NK-92 treated with Interleukin-12 subunit alpha and Interleukin-12 subunit beta, amount 100 ng/mL, for 24 hours (cell line): ENCODE measurements at places on chromosomes 11 and 22.

- no peak for DNase-seq
These were observed 254.0 kb upstream of the PITPNB start for GRCh38 chr22:28172892-28173670.

DNA sequence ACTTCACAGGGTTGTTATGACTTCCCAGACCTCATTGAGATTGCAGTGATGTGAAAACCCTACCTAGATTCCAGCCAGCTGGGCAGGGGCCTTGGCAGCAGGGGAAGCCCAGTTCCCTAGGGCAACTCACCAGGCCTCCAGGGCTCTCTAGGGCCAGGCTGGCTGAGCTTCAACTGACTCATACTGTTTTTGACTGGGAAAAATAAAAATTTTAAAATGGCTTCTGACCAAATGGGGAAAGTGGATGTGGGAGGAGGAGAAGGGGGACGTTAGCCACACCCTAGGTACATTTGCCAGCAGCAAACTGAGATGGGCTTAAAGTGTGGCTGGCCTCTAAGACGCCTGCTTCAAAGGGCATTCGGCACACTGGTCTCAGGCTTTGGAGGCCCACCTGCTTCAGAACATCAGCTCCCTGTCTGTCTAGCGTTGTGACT, 39.0 kb downstream of the BMAL1 start:
- DNase-seq = no peak

DNA sequence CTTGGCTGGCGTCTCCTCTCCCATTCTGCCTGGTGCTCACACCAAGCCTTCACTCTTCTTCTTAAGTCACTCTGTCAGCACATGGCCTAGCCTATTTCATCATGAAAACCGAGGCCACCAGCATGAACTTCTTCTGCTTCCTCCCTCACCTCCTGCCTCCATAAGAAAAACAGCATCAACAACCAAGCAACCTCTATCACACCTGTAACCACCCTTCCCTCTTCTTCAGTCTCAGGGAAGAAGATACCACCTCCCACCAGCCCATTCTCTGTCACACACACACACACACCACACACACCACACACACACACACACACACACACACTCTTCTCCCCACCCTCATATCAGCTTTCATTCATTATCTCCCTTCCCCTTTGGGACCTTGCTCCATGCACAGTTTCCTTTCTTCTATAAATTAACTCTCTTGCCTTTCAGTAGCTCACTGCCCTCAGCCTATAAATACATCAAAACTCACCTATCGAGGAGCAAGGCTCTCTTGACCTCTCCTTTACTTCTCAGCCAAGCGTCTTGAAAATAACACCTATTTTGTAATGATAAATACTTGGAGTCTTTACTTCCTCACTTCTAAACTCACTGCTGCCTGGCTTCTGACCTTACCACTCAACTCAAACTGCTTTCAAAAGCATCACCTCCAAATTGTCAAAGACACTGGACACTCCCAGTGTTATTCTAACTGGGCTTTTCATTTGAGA, 36.6 kb downstream of the SC5D start:
- no peak for DNase-seq

- DNase-seq = no peak
These were observed 29.7 kb upstream of the DDX6 start for GRCh38 chr11:118820412-118821357.

- peak; percentile 77 for DNase-seq
These were observed at the start of gene RRAS2 for GRCh38 chr11:14358729-14359439. Gene RRAS2 (minus strand): TSS chr11:14359183. CDS start chr11:14358870, 313 bp downstream.

DNA sequence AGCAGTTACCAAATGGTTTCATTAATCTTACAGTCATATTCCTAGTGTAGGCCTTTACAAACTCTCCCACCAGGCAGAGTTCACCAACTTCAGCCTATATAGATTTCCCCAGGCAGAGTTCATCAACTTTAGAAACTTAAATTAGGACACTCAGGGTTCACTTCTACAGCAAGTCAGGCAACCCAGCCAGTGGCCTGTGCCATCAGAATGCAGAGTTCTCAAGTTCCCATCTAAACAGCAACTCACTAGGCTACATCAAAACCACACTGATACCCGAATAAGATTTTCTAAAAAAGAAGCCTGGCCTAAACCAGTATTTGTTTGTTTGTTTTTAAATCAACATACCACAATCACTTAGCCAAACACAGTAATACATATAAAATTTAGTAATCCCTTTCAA, 33.7 kb downstream of the PICALM start:
- DNase-seq = no peak

GRCh38 chr11:503179-503981, 3.7 kb downstream of the RNH1 start:
- DNase-seq = no peak

GRCh38 chr11:121213362-121213893, 79.1 kb upstream of the SC5D start:
- no peak for DNase-seq

DNA sequence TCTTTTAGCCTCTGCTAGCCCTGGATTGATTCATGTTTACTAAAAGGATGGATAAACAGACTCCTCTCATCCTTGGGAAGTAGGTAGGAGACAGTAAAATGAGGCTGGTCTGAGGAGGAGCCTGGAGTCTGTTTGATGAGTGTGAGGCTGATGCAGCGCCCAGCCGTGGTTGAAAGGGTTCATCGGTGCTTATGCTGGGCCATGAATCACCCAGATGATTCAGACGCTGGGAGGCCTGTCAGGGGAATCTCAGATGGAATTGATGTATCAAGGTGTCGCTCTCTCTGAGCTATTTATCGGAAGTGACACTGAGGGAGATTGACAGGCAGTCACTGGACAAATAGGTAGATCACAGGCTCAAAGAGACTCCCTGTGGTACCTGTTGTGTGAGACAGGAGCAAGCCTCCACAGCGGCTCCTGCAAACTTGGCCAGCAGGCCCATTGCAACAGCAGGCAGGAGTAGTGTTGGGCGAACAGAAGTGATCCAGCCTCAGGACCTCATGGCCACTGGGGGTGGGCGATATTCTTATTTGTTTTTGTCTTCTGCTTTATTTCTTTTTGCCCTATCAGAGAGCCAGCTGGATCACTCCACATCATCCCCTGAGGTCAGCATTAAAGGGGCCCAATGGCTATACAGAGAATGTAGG, 109.9 kb upstream of the CADM1 start:
- no peak for DNase-seq

DNA sequence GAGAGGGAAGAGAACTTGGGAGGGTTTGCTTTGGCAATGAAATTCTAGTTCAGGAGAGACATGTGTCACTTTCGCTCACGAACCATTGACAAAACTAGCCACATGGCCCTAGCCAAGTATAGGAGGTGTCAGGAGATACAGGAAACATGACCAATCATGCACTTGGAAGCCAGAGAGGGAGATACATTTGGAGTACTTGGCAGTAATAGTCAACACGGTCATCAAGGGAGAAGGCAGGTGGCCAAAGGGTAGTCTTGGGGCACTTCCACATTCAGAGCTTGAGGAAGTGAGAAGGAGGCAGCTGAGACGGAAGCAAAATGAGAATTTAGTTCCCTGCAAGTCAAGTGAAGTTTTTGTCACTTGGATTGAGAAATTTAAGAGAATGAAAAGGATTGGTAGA, 26.4 kb upstream of the KIRREL3 start:
- DNase-seq = no peak

GRCh38 chr11:33879375-33879774, 12.5 kb downstream of the LMO2 start:
- no peak for DNase-seq

DNA sequence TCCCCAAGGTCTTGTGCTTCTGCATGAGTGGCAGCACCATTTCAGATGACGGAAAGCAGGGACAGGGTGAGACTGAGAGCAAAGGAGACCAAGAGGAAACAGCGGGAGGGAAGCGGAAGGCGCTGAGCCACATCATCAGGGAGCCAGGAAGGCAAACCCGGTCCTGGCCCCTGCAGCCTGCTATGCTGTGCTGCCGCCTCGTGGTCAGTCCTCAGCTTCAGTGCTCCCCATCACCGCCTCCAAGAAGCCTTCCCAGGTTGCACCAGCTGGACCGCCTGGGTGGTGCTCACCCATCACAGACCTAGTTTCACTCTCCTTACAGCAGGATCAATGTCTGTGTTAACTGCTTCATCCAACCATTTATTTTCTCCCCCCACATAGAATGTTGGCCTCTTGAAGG, 73.0 kb upstream of the PHF21B start:
- no peak for DNase-seq

GRCh38 chr11:62612366-62613290, at the start of the genes EML3 and ROM1:
Gene EML3 (minus strand): TSS chr11:62612775. CDS start chr11:62612457, 318 bp downstream.
Gene ROM1 (plus strand): TSS chr11:62613257. CDS start chr11:62613282, 25 bp downstream.
- DNase-seq = peak; percentile 90

DNA sequence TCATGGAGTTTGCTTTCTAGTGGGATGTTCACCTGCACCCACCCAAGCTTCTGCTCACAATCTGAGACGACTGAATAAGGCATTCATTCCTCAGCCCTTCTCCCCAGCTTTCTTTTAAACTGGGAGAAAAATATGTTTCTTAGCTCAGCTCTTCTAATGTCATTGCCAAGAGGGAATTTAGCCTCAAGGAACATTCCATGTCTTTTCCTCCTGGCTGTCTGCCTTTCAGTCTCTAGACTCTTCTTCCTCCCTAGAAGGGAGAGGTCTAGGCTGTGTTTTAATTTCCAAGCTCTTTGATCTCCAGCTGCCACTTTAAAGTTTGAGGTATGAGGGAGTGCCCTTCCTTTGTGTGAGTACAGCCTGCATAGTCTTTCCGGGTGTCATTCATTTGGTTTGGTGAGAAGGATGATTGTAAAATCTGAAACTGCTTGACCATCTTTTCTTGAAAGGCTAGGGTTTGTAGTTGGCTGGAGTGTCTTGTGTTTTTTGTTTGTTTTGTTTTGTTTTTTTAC, 11.7 kb upstream of the HTATIP2 start:
- DNase-seq = no peak

- no peak for DNase-seq
These were observed 23.8 kb upstream of the IGSF22 start for GRCh38 chr11:18749681-18750319.

- peak; percentile 32 for DNase-seq
These were observed 1.5 kb upstream of the GGT1 start for GRCh38 chr22:24601217-24602104.

GRCh38 chr11:94924171-94924572, 49.2 kb downstream of the CWC15 start:
- DNase-seq = no peak

- DNase-seq = no peak
These were observed 3.0 kb downstream of the UFD1 start for GRCh38 chr22:19476023-19476422.

- DNase-seq = no peak
These were observed 17.4 kb downstream of the CTSC start for GRCh38 chr11:88320149-88320559.

DNA sequence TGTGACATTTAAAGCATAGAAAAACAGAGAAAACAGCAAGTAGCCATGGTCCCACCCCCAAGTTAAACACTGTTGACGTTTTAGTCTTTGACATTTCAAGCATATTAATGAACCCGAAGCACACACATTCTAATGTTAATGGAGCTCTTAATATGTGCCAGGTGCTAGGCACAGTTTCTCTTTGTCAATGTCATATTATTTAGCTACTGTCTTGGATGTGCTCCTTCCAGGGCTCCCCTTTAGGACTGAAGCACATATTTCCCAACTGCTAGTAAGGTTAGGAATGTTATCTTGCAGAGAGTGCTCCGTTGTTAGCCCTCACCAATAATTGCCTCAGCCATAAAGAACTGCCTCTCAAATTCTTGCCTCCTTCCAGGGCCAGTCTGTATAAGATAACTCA, 716.6 kb upstream of the TENM4 start:
- DNase-seq = no peak

DNA sequence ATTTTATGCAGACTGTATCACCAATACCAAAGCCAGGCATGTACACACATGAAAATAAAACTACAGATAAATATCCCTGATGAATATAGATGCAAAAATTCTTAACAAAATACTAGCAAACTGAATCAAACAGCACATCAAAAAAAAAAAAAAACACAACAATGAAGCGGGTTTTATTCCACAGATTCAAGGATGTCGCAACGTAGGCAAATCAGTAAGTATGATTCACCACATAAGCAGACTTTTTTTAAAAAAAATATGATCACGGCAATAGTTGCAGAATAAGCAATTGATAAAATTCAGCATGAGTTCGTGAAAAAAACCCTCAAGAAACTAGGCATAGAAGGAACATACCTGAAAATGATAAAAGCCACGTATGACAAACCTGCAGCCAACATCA, 21.3 kb downstream of the OR51F1 start:
- DNase-seq = no peak

DNA sequence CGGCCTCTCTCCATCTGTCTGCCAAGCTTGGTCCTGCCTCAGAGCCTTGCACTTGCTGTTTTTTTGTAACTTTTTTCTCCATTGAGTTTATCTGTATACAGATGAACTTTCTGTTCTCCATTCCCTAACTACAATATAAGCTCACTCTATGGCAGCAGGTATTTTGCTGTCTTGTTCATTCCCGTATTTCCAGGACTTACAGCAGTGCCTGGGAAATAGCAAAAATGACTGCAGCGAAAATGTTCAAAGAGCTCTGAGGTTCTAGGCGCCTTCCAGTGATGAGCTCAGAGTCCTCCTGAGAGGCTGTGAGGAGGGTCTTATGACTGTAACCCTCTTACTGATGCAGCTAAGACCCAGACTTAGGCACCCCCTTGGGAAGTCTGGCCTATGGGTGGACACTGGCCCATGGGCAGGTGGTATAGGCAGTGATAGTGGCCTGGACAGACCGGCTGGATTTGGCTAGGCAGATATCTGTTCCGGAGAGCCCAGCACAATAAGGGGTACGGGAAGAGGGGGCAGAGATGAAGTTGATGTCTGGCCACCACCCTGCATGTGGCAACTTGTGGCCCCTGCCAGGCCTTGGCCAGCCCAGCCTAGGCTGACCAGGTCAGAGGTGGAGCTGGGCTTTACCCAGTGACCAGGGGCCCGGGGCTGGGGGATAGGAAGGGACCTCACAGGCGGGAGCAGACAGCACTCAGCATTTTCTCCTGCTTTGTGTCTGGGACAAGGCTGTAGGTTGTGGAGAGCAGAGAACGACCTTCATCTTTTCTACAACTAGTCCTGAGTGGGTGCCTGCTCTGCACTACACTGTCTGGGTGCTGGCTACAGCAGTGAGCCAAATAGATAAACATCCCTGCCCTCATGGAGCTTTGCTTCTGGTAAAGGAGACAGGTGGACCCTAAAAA, 4.6 kb downstream of the ATF4 start:
- no peak for DNase-seq

DNA sequence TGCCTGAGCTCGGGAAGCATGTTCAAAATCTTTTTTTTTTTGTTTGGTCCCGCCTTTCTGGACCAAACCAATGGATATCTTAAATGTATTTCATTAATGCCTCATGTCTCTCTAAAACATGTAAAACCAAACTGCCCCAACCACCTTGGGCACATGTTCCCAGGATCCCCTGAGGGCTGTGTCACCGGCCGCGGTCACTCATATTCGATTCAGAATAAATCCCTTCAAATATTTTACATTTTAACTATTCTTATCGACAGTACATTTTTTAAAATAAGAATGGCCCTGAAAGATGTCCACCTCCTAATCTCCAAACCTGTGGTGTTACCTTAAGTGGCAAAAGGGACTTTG, 2.1 kb downstream of the RNH1 start:
- DNase-seq = no peak
